ENCODE measurements at places on chromosomes 5 and 9.

- DNase-seq = no peak
Measured at GRCh38 chr5:18299166-18299565, 664.9 kb downstream of the TAF11L14 start.

DNA sequence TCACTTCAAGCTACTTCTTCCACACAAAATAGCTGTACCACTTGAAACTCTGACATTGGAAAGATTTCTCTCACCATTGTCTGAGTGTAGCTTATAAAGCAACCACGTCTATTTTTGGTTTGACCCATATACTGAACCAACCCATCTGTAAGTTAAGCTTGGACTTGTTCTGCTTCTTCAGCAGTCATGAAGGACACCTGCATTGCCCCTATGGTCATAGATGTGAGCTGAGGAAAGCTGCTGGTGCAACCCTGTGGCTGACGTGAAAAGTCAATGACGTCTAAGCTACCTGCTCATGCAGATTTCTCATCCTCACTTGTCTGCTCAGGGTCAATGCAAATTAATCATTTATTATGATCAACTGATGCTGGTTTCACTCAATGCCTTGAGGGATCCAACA lies 417.4 kb downstream of the CETN3 start:
- no peak for DNase-seq

DNA sequence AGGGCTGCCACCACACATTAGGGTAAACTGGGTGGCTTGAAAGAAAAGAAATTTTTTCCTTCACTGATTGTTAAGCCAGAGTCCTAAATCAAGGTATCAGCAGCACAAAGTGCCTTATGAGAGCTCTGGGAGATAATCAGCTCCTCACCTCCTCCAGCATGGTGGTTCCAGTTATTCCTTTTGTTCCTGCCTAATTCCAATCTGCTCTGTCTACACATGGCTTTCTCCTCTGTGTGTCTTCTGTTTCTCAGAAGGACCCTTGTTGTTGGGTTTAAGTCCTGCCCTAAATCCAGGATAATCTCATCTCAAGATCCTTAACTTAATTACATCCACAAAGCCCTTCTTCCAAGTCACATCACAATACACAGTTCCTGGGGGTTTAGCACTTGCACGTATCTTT lies 1352.0 kb upstream of the CDH9 start:
- no peak for DNase-seq

GRCh38 chr9:121445986-121446385 lies 53.7 kb downstream of the GGTA1 start:
- no peak for DNase-seq

- no peak for DNase-seq
Measured at GRCh38 chr9:93085676-93086075, 10.3 kb upstream of the CARD19 start.

DNA sequence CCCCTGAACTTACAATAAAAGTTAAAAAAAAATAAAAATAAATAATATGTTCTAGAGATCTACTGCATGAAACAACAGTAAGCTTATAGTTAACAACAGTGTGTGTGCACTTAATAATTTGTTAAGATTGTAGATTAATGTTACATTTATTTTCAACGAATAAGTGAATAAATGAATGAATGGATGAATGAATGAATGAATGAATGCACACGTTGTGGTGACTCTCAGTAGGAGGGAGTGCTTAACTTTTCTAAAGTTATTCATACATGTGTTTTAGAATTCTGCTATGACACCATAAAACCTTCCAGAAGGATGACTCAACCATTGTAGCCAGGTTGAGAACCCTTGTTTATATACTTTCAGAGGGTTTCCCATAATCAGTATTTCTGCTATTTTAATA lies 1269.4 kb upstream of the CDH6 start:
- no peak for DNase-seq

GRCh38 chr5:107464416-107464815 lies 206.3 kb downstream of the EFNA5 start:
- no peak for DNase-seq

GRCh38 chr5:122863721-122864120 lies 18.3 kb downstream of the SNX24 start:
- DNase-seq = no peak

DNA sequence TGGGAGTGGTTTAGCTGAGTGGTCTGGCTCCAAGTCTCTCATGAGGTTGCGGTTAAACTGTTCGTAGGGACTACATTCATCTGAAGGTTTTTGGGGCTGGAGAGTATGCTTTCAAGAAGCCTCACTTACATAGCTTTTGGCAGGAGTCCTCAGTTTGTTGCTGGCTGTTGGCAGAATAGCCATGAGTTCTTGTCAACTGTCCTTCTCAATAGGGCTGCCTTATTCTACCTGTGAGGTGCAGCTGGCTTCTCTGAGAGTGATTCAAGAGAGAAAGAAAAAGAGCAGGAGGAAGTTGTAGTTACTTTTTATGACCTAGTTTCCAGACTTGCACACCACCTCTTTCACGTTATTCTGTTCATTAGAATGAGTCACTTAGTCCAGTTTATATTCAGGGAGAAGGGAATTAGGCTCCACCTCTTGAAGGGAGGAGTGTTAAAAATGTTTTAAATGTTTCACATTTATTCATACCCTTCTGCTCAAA lies 33.2 kb downstream of the YTHDC2 start:
- peak; percentile 17 for DNase-seq

DNA sequence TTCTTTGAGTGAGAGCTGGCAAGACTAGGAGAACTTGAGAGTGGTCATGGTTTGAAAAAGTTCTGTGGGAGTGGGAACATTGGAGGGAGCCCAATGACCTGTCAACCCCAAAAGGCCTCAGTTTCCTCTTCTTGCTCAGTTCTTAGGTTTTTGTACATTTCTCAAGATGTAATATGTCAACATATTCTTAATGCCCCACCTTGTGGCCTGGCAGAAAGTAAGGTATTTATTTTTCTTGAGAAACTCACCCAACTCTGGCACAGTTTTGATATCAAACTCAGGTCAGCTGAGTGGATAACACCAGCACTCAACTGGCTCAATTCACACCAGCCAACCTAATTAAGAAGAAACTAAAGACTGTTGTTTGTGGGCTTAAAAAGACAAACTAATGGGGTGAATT lies 123.0 kb upstream of the SLC27A6 start:
- DNase-seq = peak; percentile 20

DNA sequence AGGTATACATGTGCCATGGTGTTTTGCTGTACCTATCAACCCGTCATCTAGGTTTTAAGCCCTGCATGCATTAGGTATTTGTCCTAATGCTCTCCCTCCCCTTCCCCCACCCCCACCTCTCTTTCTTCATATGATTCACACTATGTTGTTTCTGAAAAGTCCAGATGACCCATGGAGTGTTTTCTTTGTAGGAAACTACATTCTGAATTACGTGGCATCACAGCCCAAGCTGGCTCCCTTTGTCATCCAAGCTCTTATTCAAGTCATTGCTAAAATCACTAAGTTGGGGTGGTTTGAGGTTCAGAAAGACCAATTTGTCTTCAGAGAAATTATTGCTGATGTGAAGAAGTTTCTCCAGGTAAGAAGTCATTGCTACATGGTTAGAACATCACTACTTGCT lies 30.4 kb downstream of the RANBP17 start:
- no peak for DNase-seq

GRCh38 chr9:79165020-79165780 lies 406.6 kb upstream of the TLE4 start:
- no peak for DNase-seq

- no peak for DNase-seq
Measured at GRCh38 chr9:87382900-87383299, 114.8 kb upstream of the DAPK1 start.

- DNase-seq = no peak
Measured at GRCh38 chr9:85040146-85040545, 370.6 kb downstream of the NTRK2 start.

DNA sequence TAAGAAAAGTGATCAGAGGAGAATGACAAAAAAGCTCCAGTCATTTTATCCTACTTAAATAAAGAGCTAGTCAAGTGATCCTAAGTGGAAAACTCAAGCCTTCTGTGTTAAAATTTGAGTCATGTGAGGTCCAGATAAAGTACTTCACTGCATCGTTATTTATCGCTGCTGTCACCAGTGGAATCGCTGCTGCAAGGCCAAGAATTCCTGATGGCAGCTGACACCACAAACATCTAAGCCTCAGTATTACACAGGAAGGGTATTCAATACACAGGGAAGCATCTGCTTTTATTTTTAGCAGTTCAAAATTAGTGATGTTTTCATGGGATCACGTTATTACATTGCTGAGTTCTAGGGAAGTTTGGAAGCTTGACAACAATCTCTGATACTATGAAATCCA lies 190.3 kb downstream of the GOLPH3 start:
- DNase-seq = no peak

- DNase-seq = no peak
Measured at GRCh38 chr5:158421319-158421718, 562.4 kb upstream of the CLINT1 start.

GRCh38 chr5:9625286-9625685 lies 4.9 kb downstream of the TAS2R1 start:
- DNase-seq = no peak

DNA sequence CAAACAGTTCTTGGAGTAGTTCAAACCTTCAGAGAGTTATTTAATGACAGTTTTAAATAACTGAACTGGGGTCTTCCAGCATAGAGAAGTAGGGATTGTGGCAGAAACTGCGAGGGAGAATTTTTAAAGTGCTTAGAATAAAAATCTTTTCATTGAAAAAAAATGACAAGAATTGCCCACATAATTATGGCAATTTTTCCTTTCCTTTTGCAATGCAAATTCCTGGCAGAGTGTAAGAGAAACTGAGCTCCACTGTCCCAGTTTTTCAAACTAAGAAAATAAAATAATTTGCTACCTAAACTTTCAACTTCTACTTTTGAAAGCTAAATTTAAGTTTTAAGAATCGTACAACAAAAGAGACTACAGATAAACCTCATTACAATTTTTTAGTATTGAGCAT lies 2.3 kb upstream of the PTGER4 start:
- no peak for DNase-seq

DNA sequence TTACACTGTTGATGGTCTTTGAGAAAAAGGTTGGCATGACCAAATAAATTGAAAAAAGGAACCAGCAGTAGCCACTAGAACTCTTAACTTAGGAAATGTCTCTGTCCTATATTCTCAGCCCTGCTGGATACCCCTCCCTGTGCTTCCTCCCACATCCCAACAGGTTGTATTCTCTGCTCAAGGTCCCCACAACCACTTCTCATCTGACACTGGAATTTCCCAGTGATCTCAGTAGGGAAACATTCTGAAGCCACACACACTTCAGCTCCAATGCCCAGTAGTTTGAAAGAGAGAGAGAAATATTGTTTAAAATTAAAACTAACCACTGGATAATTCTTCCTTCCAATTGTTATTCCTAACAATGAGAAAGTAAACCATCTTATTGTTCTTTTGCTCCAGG lies 30.0 kb upstream of the NREP start:
- no peak for DNase-seq

- DNase-seq = no peak
Measured at GRCh38 chr9:131478911-131479310, 23.8 kb upstream of the POMT1 start.

GRCh38 chr5:172342918-172343317 lies 59.4 kb upstream of the UBTD2 start:
- no peak for DNase-seq

- no peak for DNase-seq
Measured at GRCh38 chr5:103371046-103371607, 112.6 kb downstream of the MACIR start.

- no peak for DNase-seq
Measured at GRCh38 chr5:28066856-28067255, 1028.5 kb upstream of the CDH9 start.

GRCh38 chr9:104858846-104859245 lies 69.1 kb downstream of the ABCA1 start:
- DNase-seq = no peak

- no peak for DNase-seq
Measured at GRCh38 chr5:28957450-28957849, 1919.1 kb upstream of the CDH9 start.

- DNase-seq = no peak
Measured at GRCh38 chr5:127426661-127427060, 90.8 kb upstream of the PRRC1 start.

- no peak for DNase-seq
Measured at GRCh38 chr5:17218353-17219005, 1.0 kb downstream of the BASP1 start.

- no peak for DNase-seq
Measured at GRCh38 chr5:84524491-84524890, 139.8 kb upstream of the EDIL3 start.

- no peak for DNase-seq
Measured at GRCh38 chr9:126303488-126303887, 23.1 kb upstream of the MVB12B start.

DNA sequence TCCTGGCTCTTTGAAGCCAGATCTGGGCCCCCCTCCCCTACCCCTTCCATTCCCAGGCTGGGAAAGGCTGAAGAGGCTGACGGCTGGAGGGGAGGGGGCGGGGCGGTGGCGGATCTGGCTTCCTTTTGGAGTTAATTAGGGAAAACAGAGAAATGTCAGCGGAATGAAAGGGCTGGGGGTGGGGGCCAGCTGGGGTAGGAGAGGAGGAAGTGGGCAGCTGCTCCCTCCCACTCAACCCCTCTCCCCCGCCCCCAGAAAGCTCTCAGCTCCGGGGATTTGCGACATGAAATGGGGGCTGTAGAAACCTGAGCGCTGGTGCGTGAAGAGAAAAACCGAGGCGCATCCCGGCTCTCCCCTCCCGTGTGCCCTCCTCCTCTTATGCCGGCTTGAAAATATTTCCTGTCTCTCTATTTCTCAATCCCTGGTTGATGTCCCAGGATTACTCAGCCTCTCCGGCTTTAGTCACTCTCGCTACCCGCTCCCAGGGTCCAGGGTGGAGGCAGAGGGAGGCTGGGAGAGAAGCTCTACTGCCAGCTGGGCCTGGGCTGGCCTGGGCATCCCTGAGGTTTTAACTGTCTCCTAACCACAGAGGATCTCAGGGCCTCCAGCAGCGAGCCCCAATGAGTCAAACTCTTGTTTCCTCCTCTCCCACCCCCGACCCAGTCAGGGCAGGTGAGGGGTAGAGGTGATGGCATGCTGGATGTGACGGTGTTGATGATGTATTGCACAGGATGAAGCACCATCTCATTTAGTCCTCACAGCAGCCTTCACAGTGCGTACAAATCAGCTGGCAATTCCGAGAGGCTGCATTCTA lies 20.1 kb downstream of the PCDHGC5 start:
- peak; percentile 87 for DNase-seq

DNA sequence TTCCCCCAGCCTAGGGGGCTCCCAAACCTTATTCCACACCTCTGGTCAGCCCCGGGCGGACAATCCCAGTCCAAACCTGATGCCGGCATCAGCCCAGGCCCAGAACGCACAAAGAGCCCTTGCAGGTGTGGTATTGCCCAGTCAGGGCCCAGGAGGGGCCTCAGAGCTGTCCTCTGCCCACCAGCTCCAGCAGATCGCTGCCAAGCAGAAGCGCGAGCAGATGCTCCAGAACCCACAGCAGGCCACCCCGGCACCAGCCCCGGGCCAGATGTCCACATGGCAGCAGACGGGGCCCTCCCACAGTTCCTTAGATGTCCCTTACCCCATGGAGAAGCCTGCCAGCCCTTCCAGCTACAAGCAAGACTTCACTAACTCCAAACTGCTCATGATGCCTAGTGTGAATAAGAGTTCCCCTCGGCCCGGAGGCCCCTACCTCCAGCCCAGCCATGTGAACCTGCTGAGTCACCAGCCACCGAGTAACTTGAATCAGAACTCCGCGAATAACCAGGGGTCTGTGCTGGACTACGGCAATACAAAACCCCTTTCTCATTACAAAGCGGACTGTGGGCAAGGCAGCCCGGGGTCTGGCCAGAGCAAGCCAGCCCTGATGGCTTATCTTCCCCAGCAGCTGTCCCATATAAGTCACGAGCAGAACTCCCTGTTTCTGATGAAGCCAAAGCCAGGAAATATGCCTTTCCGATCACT lies 27.6 kb upstream of the LTC4S start:
- no peak for DNase-seq

All from right hindlimb (tissue), 1 donor.